HFFc6 (cell line): ENCODE measurements at places on chromosomes 4 and X. TPM values are rescaled to one million over a fixed set of nuclear protein-coding genes. Genes with fewer than 3 reads are reported as not detected.
A peak's percentile ranks its signal among the peaks of the same experiment; 100 is the strongest.

- H3K27ac ChIP-seq, result no peak overlapping the region
- no peaks in the 10 kb centered on the region for H3K4me1 ChIP-seq
- DNase-seq, result no peak
- no peaks in the 10 kb centered on the region for H3K36me3 ChIP-seq
- peak overlapping the region; percentile 73 for H3K4me3 ChIP-seq
These were observed 34.3 kb downstream of the NALF2 start for GRCh38 chrX:69538321-69538876.

DNA sequence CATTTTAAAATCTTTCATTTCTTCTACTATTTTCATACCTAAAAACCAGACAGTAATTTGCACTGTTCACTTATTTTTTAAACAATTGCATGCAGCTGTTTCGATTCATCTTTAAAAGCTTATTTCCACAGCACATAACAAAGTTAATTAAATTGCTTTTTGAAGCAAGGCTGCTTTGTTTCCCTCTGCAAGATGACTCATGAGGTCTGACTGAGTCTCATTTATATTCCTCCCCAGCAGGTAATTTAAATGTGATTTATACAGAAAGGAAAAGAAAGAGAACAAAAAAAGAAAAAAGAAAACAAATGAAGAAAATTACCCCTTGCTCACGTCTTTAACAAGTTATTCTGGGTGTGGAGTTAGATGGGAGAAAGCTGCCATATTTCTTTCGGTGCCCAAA lies 22.8 kb downstream of the VMA21 start:
- H3K27me3 ChIP-seq, result no peaks in the 10 kb centered on the region
- no peaks in the 10 kb centered on the region for H3K36me3 ChIP-seq
- DNase-seq, result no peak
- H3K4me3 ChIP-seq, result no peak overlapping the region

The TRIM2 gene
- 34.8 and 38.1 TPM in 2 replicates for total RNA-seq

GRCh38 chr4:120156120-120156718 lies 89.6 kb upstream of the MAD2L1 start:
- no peaks in the 10 kb centered on the region for H3K4me1 ChIP-seq
- no peaks in the 10 kb centered on the region for H3K27me3 ChIP-seq
- H3K36me3 ChIP-seq, result no peaks in the 10 kb centered on the region
- H3K4me3 ChIP-seq, result no peak overlapping the region
- no peak overlapping the region for H3K27ac ChIP-seq

The ETNPPL gene
- total RNA-seq, result not detected in 3 replicates
